Cardiac muscle cell (in vitro differentiated cells and primary cell): ENCODE measurements at places on chromosomes 5 and 9.

- no peak overlapping the region for H3K4me3 ChIP-seq
- H3K27me3 ChIP-seq = no peaks in the 10 kb centered on the region
- no peak overlapping the region for H3K27ac ChIP-seq
- peaks cover 15% of the 10 kb centered on the region for H3K36me3 ChIP-seq
- peak; percentile 50 for DNase-seq
- peaks cover 13% of the 10 kb centered on the region for H3K4me1 ChIP-seq
Measured at GRCh38 chr9:21812415-21812814, 10.0 kb downstream of the MTAP start.

DNA sequence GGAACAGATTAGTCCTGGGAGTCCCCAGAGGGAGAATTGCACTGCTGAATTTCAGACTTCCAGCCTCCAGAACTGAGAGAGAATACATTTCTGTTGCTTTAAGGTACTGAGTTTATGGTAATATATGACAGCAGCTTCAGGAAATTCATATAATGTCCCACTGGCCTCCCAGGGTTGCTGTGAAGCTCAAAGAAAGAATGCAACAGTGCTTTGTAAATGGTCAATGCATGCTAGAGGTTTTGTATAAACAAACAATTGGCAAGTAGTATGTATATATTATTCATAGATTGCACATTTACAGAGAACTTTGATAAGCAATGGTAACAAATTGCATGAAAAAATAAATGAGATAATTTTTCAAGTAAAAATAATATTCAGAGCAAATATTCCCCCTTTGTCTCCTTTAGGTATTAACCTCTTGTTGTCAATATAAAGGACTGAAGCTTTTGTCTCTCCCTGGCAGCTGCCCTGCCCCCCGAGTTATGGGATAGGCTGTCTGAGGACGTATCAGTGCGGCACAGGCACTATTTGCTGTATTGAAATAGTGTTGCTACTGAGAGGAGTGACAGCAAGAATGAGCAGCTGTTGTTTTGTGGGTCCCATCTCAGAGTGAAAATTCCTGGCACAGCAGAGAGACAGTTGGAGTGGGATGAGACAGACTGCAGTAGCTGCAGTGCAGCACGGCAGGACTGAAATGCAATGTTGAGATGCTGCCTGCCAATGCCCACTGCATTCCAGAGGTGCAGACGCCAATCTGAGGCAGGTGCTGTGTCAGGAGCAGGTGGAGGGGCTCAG lies 194.2 kb upstream of the GLRA1 start:
- H3K27me3 ChIP-seq = no peaks in the 10 kb centered on the region
- no peaks in the 10 kb centered on the region for H3K4me1 ChIP-seq
- H3K4me3 ChIP-seq = no peak overlapping the region
- H3K27ac ChIP-seq = no peak overlapping the region
- no peaks in the 10 kb centered on the region for H3K36me3 ChIP-seq
- DNase-seq = no peak

DNA sequence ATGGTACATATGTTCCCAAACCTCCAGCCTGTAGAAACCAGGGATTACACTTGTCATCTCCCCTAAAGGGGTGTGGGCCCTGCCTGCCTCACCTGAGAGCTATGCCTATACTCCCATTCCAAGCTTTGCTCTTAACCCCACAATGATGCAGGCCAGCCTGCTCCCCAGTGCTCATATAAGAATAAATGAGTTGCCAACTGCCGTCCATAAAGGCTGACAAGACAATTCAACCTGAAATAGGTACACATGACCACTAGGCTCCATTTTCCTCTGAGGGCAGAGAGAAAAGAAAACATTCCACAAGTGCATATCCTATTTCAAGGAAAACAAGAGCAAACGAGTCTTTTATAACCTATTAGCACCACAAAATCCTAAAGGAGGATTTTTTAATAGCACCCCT lies 28.4 kb downstream of the SKP1 start:
- no peaks in the 10 kb centered on the region for H3K4me1 ChIP-seq
- peak overlapping the region; percentile 25 for H3K27ac ChIP-seq
- no peak for DNase-seq
- no peaks in the 10 kb centered on the region for H3K27me3 ChIP-seq
- H3K4me3 ChIP-seq = no peak overlapping the region

- H3K4me3 ChIP-seq = no peak overlapping the region
- DNase-seq = no peak
- H3K4me1 ChIP-seq = no peaks in the 10 kb centered on the region
- no peak overlapping the region for H3K27ac ChIP-seq
Measured at GRCh38 chr9:272251-273213, 57.9 kb downstream of the DOCK8 start.

GRCh38 chr9:107983181-107983603 lies 493.6 kb upstream of the KLF4 start:
- no peaks in the 10 kb centered on the region for H3K4me1 ChIP-seq
- no peaks in the 10 kb centered on the region for H3K36me3 ChIP-seq
- H3K27ac ChIP-seq = no peak overlapping the region
- no peak for DNase-seq

- H3K4me3 ChIP-seq = no peak overlapping the region
- H3K4me1 ChIP-seq = peaks cover 2% of the 10 kb centered on the region
- no peaks in the 10 kb centered on the region for H3K36me3 ChIP-seq
- peak; percentile 73 for DNase-seq
- H3K27ac ChIP-seq = no peak overlapping the region
- H3K27me3 ChIP-seq = no peaks in the 10 kb centered on the region
Measured at GRCh38 chr9:15142878-15143534, 164.0 kb downstream of the TTC39B start.
